Cortex of kidney (tissue), 1 donor: ENCODE measurements at places on chromosomes 2 and 18.

GRCh38 chr2:220006152-220006621, 378.8 kb downstream of the SLC4A3 start:
- DNase-seq = no peak

GRCh38 chr2:201357221-201357620, at the start of gene FLACC1:
Gene FLACC1 (minus strand): TSS chr2:201357345. CDS start chr2:201351404, 5,941 bp downstream.
- DNase-seq = no peak

GRCh38 chr2:221787561-221787960, 215.5 kb upstream of the EPHA4 start:
- no peak for DNase-seq

DNA sequence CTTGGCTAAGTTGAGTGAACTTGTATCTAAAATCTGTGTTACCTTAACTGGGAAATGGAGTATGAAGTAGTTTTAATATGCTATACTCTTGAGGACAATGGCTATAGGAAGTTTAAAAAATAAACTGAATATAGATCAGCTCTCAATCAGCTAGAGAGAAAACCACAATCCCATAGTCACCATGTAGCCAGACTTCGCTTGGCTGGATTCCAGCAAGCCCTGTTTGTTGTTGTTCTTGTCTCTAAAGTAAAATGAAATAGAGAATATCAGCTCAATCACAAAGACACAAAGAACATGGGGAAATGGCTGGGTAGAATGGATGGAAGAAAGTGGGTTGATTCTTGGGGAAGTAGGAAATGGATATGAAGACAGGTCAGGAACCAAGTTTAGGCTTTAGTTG, 234.9 kb downstream of the PHLPP1 start:
- no peak for DNase-seq

GRCh38 chr2:191358325-191359025, 113.3 kb downstream of the MYO1B start:
- no peak for DNase-seq

- DNase-seq = no peak
These were observed 84.9 kb downstream of the SLC8A1 start for GRCh38 chr2:40367032-40367431.

- DNase-seq = no peak
These were observed 18.4 kb upstream of the CLASP1 start for GRCh38 chr2:121667618-121668017.

- no peak for DNase-seq
These were observed 39.7 kb downstream of the CDCA7 start for GRCh38 chr2:173394091-173394974.

- no peak for DNase-seq
These were observed 240.7 kb upstream of the DPP10 start for GRCh38 chr2:114201781-114202180.
